Urinary bladder (tissue), 4 donors: ENCODE measurements at places on chromosomes 3 and 15.
A peak's percentile ranks its signal among the peaks of the same experiment; 100 is the strongest.

GRCh38 chr15:35281515-35281914 lies 196.4 kb upstream of the NANOGP8 start:
- no peak for DNase-seq

GRCh38 chr3:78844307-78844706 lies 923.5 kb downstream of the ROBO1 start:
- DNase-seq, result no peak

GRCh38 chr3:149388001-149388440 lies 10.6 kb upstream of the TM4SF1 start:
- DNase-seq, result no peak

GRCh38 chr15:83688201-83688600 lies 34.3 kb downstream of the ADAMTSL3 start:
- no peak for DNase-seq

- DNase-seq, result no peak
Observed at GRCh38 chr15:65254356-65254755, 32.3 kb downstream of the PARP16 start.

GRCh38 chr3:58833491-58833890 lies 166.9 kb upstream of the FAM3D start:
- no peak for DNase-seq

DNA sequence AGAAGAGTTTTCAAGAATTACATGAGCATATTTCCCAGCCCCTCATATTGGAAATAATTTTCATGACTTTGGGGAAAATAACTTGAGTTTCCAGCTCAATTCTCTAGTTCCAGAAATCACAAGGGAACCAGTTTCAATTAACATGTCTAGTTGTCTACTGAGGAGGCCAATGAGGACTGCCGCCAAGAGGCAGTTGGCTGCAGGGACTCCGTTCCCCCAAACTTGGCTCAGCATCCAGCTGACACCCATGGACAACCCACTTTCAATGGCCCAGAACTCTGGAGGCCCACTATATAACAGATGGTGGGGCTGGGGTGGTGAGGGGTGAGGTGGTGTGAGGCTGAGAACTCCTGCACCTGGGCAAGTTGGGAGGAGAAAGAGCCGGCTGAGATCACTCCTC lies 86.5 kb upstream of the TNFAIP8L3 start:
- no peak for DNase-seq

DNA sequence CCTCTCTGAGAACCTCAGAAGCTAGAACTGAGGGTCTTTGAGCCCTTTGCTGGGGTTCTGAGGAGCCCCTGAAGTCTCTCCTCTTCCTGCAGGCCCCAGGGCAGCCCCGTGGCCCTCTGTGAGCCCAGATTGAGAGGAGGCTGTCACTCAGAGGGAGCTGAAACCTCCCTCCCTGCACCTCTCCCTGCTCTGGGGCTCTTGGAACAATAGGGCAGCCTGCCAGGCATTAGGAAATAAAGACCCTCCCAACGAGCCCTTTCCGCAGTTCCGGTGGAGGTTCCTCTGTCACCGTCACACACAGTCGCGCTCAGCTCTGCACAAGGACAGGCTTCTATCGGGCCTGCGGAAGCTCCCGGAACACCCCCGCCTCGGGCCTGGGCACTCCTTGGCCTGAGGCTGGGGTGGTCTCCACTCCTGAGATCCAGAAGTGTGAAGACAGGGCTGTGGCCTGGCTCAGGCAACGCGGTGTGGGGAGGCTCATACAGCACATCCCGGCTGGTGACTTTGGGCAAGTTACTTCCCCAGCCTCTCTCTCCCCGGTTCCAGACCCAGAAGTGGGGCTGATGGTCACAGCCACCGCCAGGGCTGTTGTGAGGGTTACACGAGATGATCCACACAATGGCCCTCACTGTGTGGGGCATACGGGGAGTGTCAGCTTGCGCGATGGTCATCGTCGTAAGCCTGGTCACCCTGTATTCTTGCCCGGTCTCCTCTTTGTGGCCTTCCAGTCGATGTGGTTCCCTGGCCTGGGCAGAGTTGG lies 17.7 kb downstream of the MELTF start:
- no peak for DNase-seq

- no peak for DNase-seq
Observed at GRCh38 chr3:10600726-10601125, 95.3 kb upstream of the ATP2B2 start.

GRCh38 chr3:143830063-143830462 lies 18.2 kb downstream of the SLC9A9 start:
- no peak for DNase-seq

DNA sequence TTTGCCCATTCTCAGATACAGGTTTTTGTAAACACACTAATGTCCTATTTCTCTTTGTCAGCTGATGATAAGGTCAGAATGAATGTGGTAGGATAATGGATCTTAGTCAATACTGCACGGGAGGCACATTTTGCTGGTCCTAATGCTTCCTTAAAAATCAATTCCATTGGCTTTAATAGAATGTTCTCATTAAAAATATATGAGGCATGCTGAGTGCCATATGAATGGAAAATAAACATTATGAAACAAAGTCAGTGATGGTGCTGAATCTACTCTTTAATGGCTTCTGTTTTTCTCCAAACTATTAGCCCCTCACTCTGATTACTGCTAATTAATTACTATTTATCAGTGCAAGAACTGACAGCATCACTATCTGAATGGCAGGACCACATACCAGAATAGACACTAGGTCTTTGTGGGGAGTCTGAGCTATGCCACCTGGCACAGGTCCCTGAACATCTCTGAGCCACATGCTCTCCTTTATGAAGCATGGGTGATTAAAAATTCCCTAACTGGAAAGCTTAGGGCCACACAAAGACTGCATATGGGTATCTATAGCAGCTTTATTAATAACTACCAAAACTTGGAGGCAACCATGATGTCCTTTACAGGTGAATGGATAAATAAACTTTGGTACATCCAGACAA lies 278.9 kb downstream of the MEX3B start:
- no peak for DNase-seq

GRCh38 chr3:96182756-96183155 lies 631.6 kb upstream of the EPHA6 start:
- DNase-seq, result no peak

GRCh38 chr3:87120881-87121280 lies 106.2 kb upstream of the CHMP2B start:
- no peak for DNase-seq

GRCh38 chr3:114527036-114527644 lies 233.3 kb downstream of the TIGIT start:
- DNase-seq, result no peak

DNA sequence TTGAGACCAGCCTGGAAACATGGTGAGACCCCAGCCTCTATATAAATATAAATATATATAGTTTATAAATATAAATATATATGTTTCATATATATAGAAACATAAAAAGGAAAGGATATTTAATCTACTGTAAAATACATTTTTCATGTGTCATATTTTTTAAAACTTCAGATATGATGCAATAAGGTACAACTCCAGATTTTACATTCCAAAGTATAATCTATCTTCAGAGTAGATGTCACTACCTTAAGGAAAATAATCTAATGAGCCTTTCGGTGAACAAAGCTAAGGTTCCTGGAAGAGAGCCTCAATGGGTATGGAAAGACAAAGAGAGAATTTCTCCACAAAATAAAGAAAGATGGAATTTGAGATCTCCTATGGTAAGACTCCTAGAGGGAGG lies 16.9 kb downstream of the EFHB start:
- DNase-seq, result no peak

GRCh38 chr15:31296219-31296645 lies 30.4 kb upstream of the KLF13 start:
- DNase-seq, result no peak

DNA sequence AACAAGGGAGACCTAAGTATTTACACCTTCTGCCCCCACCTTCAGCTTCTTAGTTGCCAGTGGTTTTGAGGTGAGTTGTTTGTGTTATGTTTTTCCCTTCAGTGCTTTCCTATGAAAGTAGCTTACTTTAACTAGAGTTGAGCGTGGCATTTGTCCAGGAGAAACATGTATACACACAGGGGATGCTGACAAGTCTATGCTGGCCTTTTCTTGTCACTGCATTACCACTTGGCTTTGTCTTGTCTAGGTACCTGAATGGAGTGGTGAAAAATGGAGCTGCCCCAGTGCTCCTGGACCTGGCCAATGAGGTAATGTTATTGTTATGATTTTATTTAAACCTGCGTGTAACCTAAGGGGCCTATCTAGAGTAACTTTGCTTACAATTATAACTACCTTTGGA lies 74.4 kb downstream of the CDIN1 start:
- peak; percentile 40 for DNase-seq

DNA sequence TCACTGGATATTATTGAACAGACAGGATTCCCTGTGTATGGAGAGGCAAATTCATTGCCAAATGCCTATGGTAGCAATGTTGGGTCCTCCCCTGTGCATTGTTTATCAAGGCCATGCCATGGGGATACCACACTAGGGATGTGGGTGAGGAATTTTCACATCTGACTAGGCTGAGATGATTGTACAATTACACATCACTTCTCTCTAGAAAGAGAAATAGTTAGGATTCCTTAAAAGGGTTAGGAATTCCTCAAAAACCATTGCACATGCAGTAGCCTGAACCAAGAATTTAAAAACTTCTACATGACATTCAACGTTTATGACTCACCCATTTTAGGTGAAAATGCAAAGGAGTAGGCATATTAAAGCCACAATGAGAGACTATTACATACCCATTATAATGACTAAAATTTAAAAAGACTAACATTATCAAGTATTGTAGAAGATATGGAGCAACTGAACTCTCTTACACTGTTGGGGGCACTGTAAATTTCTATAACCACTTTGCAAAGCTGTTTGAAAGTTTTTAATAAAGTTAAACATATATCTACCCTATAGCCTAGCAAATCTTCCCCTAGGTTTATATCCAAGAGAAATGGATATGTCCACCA lies 175.9 kb downstream of the THRB start:
- no peak for DNase-seq

- no peak for DNase-seq
Observed at GRCh38 chr3:188584162-188584529, 430.2 kb downstream of the LPP start.

GRCh38 chr15:58734859-58735258 lies 14.6 kb downstream of the ADAM10 start:
- DNase-seq, result no peak

- no peak for DNase-seq
Observed at GRCh38 chr3:50266017-50266416, 2.9 kb upstream of the SEMA3B start.

- no peak for DNase-seq
Observed at GRCh38 chr3:124274051-124274450, 282.1 kb upstream of the ROPN1 start.

GRCh38 chr3:183370391-183370790 lies 58.0 kb downstream of the MCF2L2 start:
- DNase-seq, result no peak

DNA sequence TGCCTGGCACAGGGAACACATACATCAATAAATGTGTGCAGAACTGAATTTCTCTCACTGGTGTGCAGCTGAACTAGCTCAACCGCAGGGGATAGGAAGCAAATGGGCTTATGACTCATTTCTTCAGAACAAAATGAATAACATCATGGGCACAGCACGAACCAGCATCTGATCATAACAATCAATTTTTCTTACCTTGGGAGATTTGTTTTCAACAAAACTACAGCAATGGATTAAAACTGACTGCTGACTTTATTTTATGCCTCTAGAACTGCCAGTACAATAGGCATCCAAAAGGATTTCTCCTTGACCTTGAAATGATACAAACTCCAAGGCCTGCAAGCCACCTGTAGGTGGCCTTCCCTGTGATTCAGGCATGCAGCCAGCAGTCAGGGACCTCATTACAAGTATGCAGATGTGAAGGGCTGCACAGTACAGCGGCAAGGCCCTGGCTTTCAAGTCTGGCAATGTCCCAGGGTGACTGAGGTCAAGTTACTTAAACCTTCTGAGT lies 26.1 kb downstream of the TAMM41 start:
- DNase-seq, result no peak

DNA sequence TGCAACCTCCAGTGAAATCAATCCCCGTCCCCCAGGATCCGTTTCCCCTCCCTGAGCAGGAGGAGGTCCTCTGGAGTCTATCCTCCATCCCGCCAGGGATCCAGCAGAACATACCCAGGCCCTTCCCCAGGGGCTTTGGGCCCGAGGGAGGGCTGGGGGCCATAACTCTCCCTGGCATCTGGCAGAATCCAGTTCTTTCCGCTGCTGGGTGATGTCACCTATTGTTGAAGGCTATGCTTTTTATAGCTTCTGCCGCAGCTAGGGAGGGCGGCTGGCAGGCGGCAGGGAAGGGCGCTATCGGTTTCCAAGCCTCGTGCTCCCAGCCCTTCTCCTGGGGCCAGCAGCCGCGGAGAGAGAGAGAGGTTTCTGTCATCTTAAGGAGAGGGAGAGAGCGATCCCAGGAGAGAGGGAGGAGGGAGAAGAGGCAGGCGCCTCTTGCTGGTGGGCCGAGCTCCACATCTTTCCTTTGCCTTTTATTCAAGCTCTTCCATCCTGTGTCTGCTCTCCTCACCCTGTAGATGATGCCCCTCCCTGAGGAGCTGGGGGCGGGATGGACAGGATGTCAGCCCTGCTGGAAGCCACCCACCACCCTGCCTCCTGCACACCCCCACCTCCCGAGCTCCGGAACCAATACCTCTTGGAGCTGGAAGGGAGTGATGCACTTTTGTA lies 120.1 kb downstream of the ANP32A start:
- peak; percentile 40 for DNase-seq

GRCh38 chr3:12991861-12992281 lies 81.4 kb downstream of the IQSEC1 start:
- DNase-seq, result no peak

DNA sequence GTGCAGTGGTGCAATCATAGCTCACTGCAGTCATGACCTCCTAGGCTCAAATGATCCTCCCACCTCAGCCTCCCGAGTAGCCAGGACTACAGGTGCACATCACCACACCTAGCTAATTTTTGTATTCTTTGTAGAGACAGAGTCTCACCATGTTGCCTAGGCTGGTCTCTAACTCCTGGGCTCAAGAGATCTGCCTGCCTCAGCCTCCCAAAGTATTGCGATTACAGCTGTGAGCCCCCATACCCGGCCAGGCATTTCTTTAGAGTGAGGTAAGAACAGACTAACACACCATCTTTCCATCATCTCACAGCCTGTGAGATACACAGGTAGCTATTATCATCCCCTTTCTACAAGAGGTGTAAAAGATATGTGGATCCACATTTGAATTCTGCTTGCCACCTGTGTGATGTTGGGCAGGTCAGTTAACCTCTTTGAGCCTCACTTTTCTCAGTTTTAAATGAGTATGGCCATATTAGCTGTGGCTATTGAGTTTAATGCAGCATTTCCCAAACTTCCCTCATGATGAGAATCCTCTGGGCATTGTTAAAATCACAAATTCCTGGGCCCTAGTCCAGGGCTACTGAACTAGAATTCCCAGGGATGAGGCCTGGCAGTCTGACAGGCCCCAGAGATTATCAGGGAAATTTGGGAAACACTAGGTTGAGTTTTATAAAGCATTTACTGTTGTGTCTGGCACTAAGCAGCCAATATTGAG lies 46.0 kb downstream of the ANP32A start:
- DNase-seq, result no peak
